Stomach (tissue), 19 donors: ENCODE measurements at places on chromosomes 1 and 21. TPM values are rescaled to one million over a fixed set of nuclear protein-coding genes. Genes with fewer than 3 reads are reported as not detected.

DNA sequence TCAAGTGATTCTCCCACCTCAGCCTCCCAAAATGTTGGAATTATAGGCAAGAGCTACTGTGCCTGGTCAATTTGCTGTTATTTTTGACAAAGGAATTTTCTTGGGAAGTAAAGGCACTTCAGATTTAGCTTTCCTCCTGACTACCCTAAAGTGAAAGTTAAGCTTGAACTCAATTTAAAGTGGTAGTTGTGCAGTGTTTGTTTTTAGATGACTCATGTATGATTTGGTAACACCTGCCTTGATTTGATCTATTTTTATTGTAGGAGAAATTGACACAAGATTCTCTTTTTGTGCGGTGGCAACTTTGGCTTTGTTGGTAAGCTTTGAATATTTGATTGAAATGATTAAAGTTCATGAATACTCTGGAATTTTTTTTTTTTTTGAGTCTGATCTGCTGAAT lies 5.0 kb downstream of the RABGGTB start:
- no peak for DNase-seq
- H3K4me3 ChIP-seq, result peak overlapping the region; percentile 59
- H3K27me3 ChIP-seq, result no peaks in the 10 kb centered on the region
- H3K4me1 ChIP-seq, result peaks cover 32% of the 10 kb centered on the region
- peak overlapping the region; percentile 68 for H3K27ac ChIP-seq
- peaks cover 67% of the 10 kb centered on the region for H3K36me3 ChIP-seq

GRCh38 chr1:15509586-15509985 lies 14.4 kb downstream of the CASP9 start:
- DNase-seq, result no peak
- peaks cover 39% of the 10 kb centered on the region for H3K36me3 ChIP-seq
- H3K27me3 ChIP-seq, result no peaks in the 10 kb centered on the region
- no peak overlapping the region for H3K27ac ChIP-seq

DNA sequence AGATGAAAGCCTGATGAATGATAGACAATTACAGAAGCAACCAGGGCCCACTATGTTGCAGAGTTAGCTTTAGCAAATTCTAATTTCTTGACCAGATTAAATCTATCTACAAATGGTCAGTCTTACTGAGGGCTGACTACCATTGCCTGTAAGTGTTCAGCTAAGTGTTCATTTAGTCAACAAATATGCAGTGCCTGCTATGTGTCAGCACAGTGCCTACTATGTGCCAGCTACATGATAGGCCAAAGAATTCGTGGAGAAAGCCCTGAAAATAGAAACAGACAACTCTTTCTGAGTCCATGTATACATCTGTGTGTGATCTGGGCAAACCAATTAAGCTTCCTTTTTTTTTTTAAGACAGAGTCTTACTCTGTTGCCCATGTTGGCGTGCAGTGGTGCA lies 212.8 kb downstream of the SMYD3 start:
- no peak for DNase-seq
- H3K4me1 ChIP-seq, result no peaks in the 10 kb centered on the region
- H3K4me3 ChIP-seq, result no peak overlapping the region
- H3K27ac ChIP-seq, result no peak overlapping the region

DNA sequence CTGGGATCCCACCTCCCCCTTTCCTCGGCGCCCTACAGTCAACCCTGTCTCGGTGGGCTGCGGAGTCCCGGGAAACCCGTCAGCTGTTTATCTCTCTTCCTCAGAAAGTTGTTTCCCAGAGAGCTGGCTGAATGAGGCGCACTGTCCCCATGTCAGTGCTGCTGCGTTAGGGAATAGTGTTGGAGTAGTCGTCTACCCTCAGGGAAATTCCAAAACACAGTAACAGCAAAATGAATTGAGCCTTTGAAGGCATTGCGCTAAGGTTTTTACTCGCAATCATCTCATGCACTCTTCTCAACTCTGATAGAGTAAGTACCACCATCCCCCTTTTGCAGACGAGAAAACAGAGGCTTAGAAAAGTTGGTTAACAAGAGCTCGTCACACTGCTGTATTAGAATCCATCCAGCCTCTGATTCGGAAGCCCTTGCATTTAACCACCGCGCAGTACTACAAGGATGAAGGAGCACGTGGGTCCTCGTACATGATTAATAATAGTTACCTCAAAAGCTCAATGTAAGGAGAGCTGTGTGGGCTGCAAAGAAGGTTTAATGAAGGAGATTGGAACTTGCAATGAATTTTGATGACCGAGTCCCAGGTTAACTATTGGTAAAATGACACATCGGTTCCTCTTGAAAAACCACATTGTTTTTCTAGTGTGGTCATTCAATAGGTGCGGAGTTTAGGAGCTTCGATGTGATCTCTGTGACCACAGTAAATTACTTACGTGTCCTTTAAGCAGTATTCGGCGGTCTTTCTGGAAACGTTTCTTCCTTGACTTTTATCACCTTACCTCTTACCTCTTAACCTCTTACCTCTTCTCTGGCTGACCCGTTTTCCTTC lies 788 bp upstream of the EDEM3 start:
- no peaks in the 10 kb centered on the region for H3K27me3 ChIP-seq
- peak overlapping the region; percentile 97 for H3K27ac ChIP-seq
- H3K4me3 ChIP-seq, result peak overlapping the region; percentile 78
- H3K36me3 ChIP-seq, result no peaks in the 10 kb centered on the region

DNA sequence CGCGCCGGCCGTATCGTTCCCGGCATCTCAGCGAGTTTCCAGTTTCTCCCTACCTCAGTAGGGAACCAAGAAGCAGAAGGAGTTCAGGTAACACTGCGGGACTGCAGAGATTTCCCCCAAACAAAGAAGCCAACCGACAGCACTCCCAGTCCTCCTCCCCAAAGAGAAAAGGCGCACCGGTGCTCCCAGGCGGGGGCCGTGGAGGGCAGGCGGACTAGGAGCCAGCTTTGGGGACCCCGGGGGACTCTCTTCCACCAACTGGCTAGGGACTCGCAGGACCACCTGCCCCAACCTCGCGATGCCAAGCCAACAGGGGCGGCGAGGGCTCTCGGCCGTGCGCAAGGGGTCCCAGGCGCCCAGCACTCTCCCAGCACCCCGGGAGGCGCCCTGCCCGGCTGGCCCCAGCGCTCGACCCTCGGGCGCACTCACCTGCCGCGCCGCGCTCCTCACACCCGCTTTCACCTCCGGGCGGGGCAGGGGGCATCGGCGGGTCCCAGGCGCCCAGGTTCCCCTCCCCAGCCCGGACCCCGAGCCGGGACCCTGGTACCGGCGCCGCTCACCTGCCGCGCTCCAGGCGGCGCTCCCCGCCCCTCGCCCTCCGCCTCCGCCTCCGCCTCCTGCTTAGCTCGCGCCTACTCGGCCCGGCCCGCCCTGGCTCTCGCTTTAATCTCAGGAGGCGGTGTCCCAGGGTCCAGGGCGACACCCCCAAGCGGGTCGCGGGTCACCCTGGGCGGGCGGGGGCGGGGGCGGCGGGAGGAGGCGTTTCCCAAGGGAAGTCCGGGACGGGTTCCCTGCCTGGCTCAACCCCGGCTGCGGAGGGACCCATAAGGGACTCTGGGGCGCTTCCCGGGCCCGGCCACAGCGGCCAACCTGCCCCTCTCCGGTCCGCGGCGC lies at the start of gene TMPRSS2:
TSS of gene TMPRSS2 (minus strand) at position 638 of the 894 bp plus-strand sequence. CDS start 10,025 bp downstream, outside the sequence.
- peak within 1 kb of the TSS; percentile 93 for H3K27ac ChIP-seq
- peaks cover 47% of the 10 kb centered on the region for H3K4me1 ChIP-seq
- H3K36me3 ChIP-seq, result no peaks in the 10 kb centered on the region
- DNase-seq, result peak; percentile 93

- H3K36me3 ChIP-seq, result no peaks in the 10 kb centered on the region
- H3K27ac ChIP-seq, result no peak overlapping the region
- no peak overlapping the region for H3K4me3 ChIP-seq
- DNase-seq, result peak; percentile 51
These were observed 193.5 kb downstream of the PAPPA2 start for GRCh38 chr1:176656257-176656995.

GRCh38 chr1:180672505-180672904 lies 40.7 kb downstream of the XPR1 start:
- no peak for DNase-seq
- H3K27ac ChIP-seq, result no peak overlapping the region
- no peaks in the 10 kb centered on the region for H3K36me3 ChIP-seq
- no peak overlapping the region for H3K4me3 ChIP-seq

- peaks cover 11% of the 10 kb centered on the region for H3K4me1 ChIP-seq
- no peaks in the 10 kb centered on the region for H3K36me3 ChIP-seq
- no peak overlapping the region for H3K4me3 ChIP-seq
- H3K27ac ChIP-seq, result peak overlapping the region; percentile 35
- no peaks in the 10 kb centered on the region for H3K27me3 ChIP-seq
These were observed 45.3 kb upstream of the SAMSN1 start for GRCh38 chr21:14591377-14591776.

GRCh38 chr1:37148663-37149062 lies 114.3 kb upstream of the GRIK3 start:
- H3K36me3 ChIP-seq, result no peaks in the 10 kb centered on the region
- no peaks in the 10 kb centered on the region for H3K27me3 ChIP-seq
- H3K4me3 ChIP-seq, result no peak overlapping the region
- no peak for DNase-seq
- no peak overlapping the region for H3K27ac ChIP-seq

DNA sequence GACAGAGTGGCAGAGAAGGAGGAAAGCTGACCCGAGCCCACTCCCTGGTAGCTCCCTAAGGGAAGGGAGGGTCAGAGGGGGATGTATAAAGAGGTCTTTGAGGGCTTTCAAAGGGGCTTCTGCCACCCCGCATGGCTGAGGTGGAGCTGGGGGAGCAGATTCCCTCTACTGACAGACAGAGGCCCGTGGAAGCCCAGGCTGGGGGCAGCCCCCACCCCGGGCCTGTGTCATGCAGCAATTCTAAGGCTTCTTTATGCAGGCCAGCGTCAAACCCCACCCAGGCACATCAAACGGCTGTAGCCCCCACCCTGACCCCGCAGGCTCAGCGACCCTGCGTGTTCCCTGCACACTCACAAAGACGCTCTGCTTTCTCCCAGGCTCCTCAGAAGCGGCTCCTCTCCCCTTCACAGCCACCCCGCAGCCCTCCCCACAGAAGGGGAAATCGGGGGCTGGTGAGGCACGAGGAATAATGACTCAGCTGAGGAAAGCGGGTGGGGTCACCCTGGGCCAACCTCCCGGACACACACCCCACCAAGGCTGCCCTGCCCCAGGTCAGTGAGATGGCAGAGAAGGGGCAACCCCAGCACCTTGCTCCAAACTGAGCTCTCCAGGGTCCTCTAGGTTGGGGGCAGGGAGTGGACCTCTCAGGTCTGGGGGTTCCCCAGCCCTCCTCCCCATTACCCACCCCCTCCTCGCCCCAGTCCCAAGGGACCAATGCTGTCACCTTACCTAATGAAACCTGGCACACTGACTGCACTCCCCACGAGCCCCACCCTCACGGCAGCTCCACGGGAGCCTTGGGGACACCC lies 10.8 kb downstream of the SLC45A3 start:
- no peaks in the 10 kb centered on the region for H3K27me3 ChIP-seq
- H3K27ac ChIP-seq, result peak overlapping the region; percentile 57
- H3K4me3 ChIP-seq, result no peak overlapping the region
- no peaks in the 10 kb centered on the region for H3K36me3 ChIP-seq
- no peak for DNase-seq

GRCh38 chr1:6602669-6603237 lies at the start of gene KLHL21:
KLHL21 (minus strand) TSS chr1:6602869; CDS start chr1:6602817, 52 bp downstream.
- DNase-seq, result peak; percentile 96
- peak within 1 kb of the TSS; percentile 100 for H3K27ac ChIP-seq
- H3K4me3 ChIP-seq, result peak within 1 kb of the TSS; percentile 98
- H3K36me3 ChIP-seq, result peaks cover 16% of the 10 kb centered on the region

DNA sequence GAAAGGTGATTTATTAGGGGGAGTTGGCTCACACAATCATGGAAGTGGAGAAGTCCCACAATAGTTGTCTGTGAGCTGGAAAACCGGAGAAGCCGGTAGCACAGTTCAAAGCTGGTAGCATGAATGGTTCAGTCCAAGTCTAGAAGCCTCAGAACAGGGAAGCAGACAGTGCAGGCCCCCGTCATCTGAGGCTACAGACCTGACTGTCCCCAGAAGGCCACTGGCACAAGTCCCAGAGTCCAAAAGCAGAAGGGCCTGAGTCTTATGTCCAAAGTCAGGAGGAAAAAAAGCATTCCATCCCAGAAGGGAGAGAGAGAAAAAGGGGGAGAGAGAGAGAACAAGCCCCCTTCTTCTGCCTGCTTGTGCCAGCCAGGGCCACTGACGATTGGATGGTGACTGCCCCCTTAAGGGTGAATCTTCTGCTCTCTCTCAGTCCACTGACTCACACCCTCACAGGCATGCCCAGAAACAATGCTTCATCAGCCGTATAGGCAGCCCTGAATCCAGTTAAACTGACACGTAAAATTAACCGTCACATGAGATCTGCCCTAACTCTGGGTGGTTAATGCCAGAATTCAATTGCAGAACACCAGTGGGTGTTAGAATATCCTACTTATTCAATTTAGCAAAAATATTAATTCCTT lies 49.3 kb upstream of the POU2F1 start:
- peaks cover 8% of the 10 kb centered on the region for H3K27me3 ChIP-seq
- DNase-seq, result no peak
- H3K36me3 ChIP-seq, result no peaks in the 10 kb centered on the region
- H3K27ac ChIP-seq, result no peak overlapping the region
- H3K4me1 ChIP-seq, result no peaks in the 10 kb centered on the region

GRCh38 chr21:31687108-31687507 lies 27.6 kb downstream of the SOD1 start:
- H3K27ac ChIP-seq, result no peak overlapping the region
- H3K36me3 ChIP-seq, result peaks cover 100% of the 10 kb centered on the region
- no peaks in the 10 kb centered on the region for H3K27me3 ChIP-seq
- DNase-seq, result no peak
- H3K4me1 ChIP-seq, result no peaks in the 10 kb centered on the region

DNA sequence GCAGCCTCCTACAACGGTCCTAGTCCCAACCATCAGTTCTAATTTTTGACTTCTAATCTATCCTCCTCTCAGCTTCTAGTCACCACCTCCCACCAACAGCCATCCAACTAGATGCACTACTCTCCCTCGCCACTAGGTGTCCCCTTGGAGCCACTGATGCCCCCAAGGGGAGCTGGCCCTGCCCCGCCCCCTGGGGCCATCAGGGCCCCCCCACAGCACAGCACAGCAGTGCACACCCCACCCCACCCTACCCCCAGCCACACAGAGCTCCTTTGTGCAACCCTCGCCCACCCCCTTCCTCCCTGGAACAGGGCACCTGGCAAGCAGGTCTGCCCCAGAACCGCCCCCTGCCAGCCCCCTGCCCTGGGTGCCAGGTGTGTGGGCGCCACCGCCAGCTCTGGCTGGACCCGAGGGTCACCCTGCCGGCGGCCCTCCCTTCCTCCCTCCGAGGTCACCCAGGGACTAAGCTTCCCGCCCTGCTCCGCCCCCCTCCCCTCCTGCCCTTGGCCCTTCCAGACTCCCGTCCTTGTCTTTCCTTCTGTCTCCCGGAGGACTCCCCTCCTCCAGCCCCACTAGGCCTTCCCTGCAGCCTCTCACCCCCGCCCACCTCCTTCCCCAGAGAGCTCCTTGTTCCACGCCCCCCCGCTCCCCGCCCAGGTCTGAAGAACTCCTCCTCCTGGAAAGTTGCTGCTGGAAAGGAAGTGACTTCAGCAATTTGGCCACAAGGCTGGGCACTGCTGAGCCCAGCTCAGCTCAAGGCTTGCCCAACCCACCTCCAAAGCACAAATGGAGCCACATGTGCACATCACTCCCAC lies 47.0 kb downstream of the AHDC1 start:
- peak overlapping the region; percentile 12 for H3K4me3 ChIP-seq
- H3K36me3 ChIP-seq, result peaks cover 28% of the 10 kb centered on the region
- H3K27ac ChIP-seq, result peak overlapping the region; percentile 87
- H3K27me3 ChIP-seq, result no peaks in the 10 kb centered on the region

Gene OR2AK2
- not detected for polyA plus RNA-seq

Gene ATP1A4
- 0.05 TPM for polyA plus RNA-seq

Gene MTARC1
- polyA plus RNA-seq, result 5.8 TPM

Gene LCE3E
- not detected for polyA plus RNA-seq

Gene OR2T33
- polyA plus RNA-seq, result not detected
